ENCODE measurements at places on chromosomes 16 and 17.

DNA sequence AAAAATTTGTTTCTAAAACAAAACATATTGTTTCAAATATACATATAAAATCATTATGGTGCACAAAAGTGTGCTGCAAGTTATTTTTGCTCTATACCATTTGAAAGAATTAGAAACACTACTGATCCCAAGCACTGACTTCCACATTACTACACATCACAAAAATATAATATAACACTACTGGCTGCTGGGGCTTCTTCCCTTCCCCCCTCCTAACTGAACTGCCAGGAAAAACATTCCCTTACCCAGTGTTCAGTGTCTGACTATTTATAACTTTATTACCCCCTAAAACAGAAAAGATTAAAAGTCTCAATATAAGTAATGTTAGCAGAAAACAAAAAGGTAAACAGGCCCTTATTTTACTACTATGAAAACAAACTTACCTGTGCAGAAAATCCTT lies 36.9 kb downstream of the GPATCH8 start:
- no peak for DNase-seq

GRCh38 chr17:5033352-5034015 lies 1.7 kb downstream of the SLC52A1 start:
- no peak for DNase-seq

GRCh38 chr17:32927724-32928585 lies at the start of gene TMEM98:
Gene TMEM98 (plus strand): TSS chr17:32928153. CDS start chr17:32931529, 3,376 bp downstream.
- peak; percentile 33 for DNase-seq

GRCh38 chr17:45904866-45905265 lies 10.5 kb downstream of the MAPT start:
- peak; percentile 61 for DNase-seq

DNA sequence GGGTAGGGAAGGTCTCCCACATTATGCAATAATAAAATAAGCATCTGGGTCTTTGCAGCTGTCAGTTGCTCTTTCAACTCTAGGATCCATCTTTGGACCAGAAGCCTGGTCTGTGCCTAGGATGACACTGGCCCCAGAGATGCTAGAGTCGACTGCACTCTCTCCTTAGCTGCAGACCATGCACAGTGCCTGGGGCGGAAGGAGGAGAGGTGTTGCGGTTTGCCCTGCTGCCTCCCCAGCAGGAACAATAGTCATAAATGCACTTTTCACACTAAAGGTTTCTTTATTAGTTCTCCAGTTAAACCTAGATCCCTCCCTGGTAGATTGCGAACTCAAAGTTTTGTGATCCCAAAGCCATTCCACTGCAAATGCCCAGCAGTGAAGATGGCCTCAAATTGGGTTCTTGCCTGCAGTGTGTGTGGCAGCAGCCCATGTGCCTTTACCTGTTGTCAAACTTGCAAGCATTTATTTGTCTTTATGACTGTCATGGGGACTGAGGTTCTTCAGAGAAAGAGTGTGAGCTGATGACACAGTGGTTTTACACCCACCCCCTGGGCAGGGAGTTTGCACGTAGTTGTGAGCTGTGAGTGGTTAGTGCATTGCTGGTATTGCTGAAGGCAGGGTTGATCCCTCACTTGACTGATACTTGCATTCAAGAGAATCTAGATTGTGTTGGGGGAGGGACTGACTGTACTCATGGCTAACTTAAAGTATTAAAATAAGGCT lies 10.3 kb downstream of the ATXN1L start:
- no peak for DNase-seq

GRCh38 chr17:68418876-68419275 lies 38.4 kb downstream of the WIPI1 start:
- no peak for DNase-seq

DNA sequence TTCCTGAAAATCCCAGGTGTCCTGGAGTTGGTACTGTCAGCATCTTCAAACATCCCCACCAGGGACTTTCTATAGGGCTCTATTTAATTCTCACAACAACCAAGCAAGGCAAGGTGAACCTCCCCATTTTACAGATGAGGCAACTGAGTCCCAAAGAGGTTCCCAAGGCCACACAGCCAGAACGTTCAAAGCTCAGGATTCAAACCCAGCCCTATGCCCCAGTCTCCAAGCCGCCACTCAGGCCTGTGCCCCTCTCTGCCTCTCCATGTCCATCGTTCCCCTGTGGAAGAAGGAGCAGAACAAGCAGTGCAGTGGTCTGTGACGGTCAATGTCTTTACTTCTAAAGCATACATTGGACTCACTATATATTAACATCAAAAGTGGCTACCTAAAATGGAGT lies 6.1 kb downstream of the ZNF319 start:
- DNase-seq = no peak

GRCh38 chr16:57795431-57795878 lies 6.8 kb downstream of the KIFC3 start:
- DNase-seq = peak; percentile 77

- DNase-seq = no peak
Measured at GRCh38 chr17:39999067-39999466, 16.2 kb upstream of the CSF3 start.

GRCh38 chr17:67125924-67126323 lies 81.6 kb downstream of the CACNG1 start:
- no peak for DNase-seq

DNA sequence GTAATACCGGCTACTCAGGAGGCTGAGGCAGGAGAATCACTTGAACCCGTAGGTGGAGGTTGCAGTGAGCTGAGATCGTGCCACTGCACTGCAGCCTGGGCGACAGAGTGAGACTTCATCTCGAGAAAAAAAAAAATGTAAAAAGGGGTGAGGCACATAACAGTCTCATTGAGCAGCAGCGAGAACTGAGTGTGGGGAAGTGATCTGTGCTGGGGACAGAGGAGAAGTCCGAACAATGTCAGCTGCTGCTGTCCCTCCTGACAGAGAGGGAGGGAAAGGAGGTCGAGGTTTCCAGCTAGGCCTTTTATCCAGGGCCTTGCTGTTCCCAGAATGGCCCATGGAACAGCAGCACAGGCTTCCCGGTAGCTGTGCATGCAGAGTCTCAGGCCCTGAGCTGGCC lies 14.0 kb downstream of the C16orf74 start:
- DNase-seq = no peak

DNA sequence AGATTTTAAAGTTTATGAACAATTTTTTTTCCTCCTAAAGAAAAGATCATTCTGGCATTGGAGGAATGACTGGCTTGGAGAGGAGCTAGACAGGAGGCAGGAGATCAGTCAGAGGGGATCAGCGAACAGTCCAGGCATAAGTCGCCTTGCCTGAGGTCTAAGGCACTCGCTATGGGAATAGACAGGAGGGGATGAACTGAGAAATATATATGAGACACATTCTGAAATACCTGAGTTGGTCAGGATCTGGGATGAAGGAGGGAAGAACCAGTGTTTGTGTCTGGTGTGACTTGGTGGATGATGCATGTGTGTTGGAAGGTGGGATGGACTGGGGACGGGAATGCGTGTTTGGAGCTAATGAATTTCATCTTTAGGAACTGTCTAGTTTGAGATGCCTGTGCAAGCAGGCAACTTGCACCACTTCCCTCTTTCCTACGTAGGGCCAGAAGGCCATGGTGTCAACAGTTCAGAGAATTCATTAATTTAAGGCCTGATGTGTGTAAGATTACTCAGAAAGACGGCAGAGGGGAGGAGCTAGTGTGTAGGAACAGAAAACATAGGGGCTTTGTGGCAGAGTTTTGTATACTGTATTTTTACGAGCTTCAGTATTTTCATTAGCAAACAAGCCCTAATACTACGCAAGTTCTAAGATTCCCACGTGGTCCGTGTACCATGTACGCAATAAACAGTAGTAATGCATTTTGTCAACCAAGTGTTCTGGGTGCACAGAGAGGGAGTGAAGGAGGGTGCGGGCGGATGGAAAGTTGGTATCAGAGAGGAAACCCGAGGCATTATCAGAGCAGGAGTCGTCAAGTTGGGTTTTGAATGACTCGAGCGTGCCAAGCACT lies 825 bp downstream of the HEATR6 start:
- DNase-seq = peak; percentile 61

- no peak for DNase-seq
Measured at GRCh38 chr16:53121043-53121620, 66.3 kb downstream of the CHD9 start.

GRCh38 chr17:79073016-79073705 lies 1.5 kb upstream of the ENGASE start:
- no peak for DNase-seq

- DNase-seq = no peak
Measured at GRCh38 chr17:21510686-21511362, 134.7 kb downstream of the KCNJ12 start.

GRCh38 chr16:73483934-73484711 lies 436.2 kb upstream of the ZFHX3 start:
- DNase-seq = no peak

- no peak for DNase-seq
Measured at GRCh38 chr17:28892024-28892423, 5.5 kb downstream of the FLOT2 start.

DNA sequence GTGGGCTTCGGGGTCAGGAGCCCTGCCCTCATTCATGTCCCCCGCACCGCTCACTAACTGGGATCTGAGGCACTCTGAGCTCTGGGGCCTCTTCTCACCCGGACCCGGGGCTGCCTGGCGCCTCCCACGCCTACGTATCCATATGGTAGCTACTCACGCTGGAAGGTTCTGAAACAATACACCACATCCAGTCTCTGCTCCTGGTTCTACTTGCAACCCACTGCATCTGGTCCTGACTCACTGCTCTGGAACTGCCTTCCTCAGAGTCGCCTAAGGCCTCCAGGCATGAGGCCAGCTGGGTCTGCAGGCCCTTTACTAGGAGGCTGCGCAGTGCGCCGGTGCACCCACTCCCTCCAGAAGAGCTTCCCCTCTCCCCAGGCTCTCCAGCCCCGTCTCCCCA lies 18.1 kb downstream of the USP36 start:
- DNase-seq = no peak

DNA sequence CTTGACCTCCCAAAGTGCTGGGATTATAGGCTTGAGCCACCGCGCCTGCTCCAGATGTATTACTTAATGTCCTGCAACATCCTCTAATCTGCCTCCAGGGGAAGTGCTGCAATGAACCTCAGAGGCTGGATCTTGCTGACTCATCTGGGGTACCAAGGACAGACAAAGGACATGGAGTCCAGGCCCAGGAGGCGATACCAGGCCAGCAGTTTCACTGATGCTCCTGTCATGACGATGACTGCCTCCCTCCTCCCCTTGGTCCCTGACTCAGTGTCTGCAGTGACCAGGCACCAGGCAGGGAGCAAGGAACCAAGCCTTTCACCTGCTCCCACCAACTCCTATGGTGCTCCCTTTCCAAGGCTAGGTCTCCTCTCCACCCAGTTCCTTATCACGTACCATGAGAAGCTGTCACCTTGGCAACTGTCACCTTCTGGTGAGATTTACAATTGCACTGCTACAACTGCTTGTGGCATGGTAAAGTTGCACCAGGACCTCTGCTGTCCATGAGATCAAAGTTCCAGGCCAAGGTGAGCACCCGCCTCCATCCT lies 21.6 kb upstream of the PHOSPHO1 start:
- DNase-seq = peak; percentile 66

- DNase-seq = peak; percentile 74
Measured at GRCh38 chr16:1414532-1415260, at the start of gene UNKL. Gene UNKL (minus strand): TSS chr16:1414704. CDS start chr16:1414691, 13 bp downstream.

- no peak for DNase-seq
Measured at GRCh38 chr16:23195366-23195978, 12.9 kb downstream of the SCNN1G start.

- DNase-seq = no peak
Measured at GRCh38 chr17:20174588-20175265, 165.6 kb downstream of the SPECC1 start.

DNA sequence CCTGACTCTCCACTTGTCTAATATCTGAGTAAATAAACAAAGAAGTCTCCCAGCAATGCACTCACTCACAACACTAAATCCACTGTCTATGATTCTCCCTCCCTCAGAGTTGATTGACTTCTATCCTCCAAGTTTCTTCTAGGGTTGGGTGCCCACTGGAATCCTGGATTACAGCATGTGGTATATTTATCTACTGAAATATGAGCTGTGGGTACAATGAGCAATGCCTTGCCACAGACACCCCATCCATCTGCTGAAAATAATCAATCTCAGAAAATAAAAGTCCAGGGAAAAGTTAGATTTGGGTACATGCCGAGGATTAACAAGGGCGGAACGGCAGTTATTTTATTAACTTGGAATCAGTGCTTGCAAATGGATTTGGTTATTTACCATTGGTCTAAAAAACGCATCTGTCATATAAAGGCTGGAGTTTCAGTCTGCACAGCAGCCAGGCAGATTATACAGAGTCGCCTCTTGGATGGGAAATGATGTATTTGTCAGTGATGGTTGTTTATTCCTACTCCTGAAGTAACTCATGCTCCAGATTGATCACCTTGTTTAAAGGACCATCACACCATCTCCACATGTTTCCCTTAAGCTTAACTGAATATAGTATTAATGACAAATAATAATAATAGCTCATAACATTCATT lies 193.9 kb upstream of the SOX9 start:
- no peak for DNase-seq

DNA sequence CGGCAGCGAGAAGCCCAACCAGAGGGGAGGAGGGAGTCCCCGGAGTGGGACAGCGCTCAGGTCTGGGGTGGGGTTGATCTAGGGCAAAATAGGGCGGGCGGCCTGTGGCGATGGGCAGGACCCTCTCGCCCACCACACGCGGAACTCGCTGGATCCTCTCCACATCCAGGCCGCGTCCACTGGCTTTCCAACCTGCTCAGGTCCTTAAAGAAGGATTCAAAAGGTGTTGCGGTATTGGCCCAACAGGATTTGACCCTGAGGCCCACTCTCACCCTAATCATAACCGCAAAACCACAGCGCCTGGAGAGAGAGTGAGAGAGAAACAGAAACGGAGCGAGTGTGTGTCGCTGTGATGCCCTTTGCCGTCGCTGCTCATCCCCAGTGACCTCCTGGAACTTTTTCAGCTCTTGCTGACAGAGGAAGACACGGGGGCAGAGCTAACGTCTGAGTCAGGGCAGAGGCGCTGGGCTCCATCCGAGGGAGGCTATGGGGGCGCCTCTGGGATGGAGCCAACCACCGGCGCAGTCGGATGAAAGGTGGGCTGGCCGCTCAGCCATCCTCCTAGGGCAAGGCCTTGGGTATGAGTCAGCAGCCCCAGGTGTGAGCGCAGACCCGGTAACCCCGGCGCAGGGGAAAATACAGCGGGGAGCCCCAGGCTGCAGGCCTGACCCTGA lies 16.7 kb upstream of the OR1F1 start:
- no peak for DNase-seq

- DNase-seq = no peak
Measured at GRCh38 chr16:12145918-12146317, 169.4 kb downstream of the SNX29 start.

DNA sequence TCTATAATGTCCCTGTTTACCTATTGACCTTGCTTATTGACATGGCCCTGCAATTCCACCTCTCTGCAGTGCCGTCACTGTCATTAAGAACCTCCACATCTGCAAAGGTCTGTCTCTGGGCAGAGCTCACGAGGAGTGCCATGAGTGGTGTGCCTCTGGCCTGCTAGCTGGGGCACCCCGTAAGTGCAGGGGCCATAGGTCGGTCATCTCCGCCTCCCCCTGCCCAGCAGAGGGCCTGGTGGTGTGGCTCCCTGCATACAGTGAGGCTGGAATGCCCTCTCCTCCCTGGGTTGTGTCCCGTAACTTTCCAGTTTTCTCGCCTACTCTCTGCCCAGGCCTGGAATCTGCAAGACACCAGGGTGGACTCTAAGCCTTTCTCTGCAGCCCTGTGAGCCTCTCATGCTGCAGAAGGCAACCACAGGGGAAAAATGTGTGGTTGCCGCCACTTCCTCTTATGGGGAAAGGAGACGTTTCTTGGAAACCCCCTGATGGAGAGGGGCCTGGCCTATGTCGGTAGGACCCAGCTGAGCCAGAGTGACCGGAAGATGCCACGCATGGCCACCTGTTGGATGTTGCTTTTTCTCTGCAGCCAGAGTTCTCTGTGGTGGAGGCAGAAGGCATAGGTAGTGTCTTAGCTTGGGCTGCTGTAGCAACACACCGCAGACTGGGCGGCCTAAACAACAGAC lies 2.7 kb upstream of the SNX20 start:
- no peak for DNase-seq
